Spinal cord (tissue), 10 donors: ENCODE measurements at places on chromosomes 3 and 15. TPM values are rescaled to one million over a fixed set of nuclear protein-coding genes. Genes with fewer than 3 reads are reported as not detected.

- no peak overlapping the region for H3K27ac ChIP-seq
- no peaks in the 10 kb centered on the region for H3K27me3 ChIP-seq
- H3K36me3 ChIP-seq, result no peaks in the 10 kb centered on the region
- H3K4me3 ChIP-seq, result no peak overlapping the region
Measured at GRCh38 chr3:177250151-177250550, 52.9 kb upstream of the TBL1XR1 start.

The AMIGO3 gene
- total RNA-seq, result 0.30 TPM

- no peak overlapping the region for H3K4me3 ChIP-seq
- H3K4me1 ChIP-seq, result no peaks in the 10 kb centered on the region
- peaks cover 50% of the 10 kb centered on the region for H3K36me3 ChIP-seq
- no peak overlapping the region for H3K27ac ChIP-seq
Measured at GRCh38 chr15:78479650-78480049, 27.7 kb upstream of the HYKK start.

The FAM81A gene
- 5.7 TPM for total RNA-seq

DNA sequence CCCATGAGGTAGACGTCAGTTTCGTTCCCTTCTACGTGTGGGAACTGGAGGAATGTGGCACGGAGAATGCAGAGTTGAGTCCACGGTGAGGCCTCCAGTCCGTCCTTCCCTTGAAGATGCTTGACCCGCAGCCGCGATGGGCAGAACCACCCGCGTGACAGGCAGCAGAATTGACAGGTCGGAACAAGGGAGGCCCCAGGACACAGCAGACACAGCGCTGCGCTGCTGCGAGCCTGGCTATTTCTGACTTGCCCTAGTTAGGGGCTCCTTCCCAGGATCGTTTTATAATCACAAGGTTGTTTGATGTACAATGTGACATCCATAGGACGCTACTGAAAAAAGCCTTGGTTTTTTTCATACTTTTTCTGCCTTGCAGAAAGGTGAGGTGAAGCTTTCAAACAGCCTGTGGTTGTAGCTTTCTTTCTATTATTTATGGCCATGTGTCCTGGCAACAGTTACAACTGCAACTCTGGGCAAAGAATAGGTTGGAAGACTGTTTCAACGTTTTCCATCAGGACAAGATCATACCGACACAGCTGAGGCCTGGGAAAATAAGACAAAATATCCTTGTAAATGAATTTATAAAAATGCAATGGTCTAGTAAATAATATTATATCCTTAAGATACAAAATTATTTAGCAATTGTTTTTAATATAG, 9.6 kb upstream of the TMEM41A start:
- no peak for DNase-seq
- no peaks in the 10 kb centered on the region for H3K27me3 ChIP-seq
- H3K4me1 ChIP-seq, result no peaks in the 10 kb centered on the region
- no peak overlapping the region for H3K4me3 ChIP-seq
- no peak overlapping the region for H3K27ac ChIP-seq
- H3K36me3 ChIP-seq, result no peaks in the 10 kb centered on the region

The TF gene
- 333 TPM for total RNA-seq

DNA sequence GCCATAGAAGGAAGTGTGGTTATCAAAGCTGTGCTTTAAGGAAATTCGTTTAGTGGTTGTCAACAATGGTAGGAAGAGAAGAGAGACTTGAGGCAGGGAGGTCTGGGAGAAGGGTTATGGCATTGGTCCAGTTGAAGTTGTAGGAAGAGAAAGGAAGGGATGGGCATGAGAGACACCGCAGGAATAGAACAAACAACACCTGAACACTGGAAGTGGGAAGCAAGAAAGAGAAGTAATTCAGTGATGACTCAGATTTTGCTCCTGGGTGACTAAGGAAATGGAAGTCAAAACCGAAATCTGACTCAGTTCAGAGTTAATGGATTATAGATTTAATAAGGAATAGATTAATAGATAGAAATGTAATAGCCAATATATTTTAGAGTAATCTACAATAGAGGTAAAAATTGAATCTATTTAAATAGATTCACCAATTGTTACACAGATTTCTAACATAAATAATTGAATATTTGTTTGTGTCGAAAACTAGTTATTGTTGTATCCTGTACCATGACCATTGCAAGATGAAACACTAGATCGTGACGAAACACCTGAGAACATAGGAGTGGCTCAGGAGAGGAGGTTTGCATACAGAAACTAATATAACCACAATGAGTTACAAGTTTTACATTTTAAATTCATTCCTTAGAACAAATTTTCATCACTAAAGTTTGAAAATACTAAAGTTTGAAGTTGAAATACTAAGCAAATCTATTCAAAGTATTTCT, 36.0 kb downstream of the THBS1 start:
- H3K4me3 ChIP-seq, result no peak overlapping the region
- no peaks in the 10 kb centered on the region for H3K36me3 ChIP-seq
- H3K27me3 ChIP-seq, result no peaks in the 10 kb centered on the region
- DNase-seq, result no peak
- no peaks in the 10 kb centered on the region for H3K4me1 ChIP-seq

GRCh38 chr3:172048599-172048998, 9.2 kb downstream of the FNDC3B start:
- H3K27ac ChIP-seq, result no peak overlapping the region
- DNase-seq, result no peak
- H3K4me3 ChIP-seq, result no peak overlapping the region
- H3K36me3 ChIP-seq, result no peaks in the 10 kb centered on the region

DNA sequence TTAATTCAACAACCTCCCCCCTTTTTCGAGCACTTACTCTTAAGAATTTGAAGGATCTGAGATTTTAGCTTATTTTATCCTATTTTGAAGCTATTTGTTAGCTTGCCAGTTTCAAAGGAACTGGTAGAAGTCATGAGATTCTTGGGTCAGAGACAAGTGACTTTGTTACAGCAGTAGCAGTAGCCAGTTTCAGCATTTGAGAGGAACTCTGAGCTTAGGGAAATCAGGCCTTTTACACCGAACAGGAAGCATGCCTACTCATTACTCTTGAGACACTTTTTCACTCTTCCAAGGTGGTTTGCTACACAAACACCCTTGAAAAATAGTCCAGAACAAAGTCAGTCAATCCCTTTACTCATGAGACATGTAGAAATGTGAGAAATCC, 24.5 kb upstream of the TM4SF1 start:
- no peak overlapping the region for H3K4me3 ChIP-seq
- no peaks in the 10 kb centered on the region for H3K4me1 ChIP-seq

The CLDN18 gene
- not detected for total RNA-seq
